ENCODE measurements at places on chromosomes 7 and 10.

GRCh38 chr7:75915416-75916156, 631 bp downstream of the POR start:
- DNase-seq = no peak

DNA sequence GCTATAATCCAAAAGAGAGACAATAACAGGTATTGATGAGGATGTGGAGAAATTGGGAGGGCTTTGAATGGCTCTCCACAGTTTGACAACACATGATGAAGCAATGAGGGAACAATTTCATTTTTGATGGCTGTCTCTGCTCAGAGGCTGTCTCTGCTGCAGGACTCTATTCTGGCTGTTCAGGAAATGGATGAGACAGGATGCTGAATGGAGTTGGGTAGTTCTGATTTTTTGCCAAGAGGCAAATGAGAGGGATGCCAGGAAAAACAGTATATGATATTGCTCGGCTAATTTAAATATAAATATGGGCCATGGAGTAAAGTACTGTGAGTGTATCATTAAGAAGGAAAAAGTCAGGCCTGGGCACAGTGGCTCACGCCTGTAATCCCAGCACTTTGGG, 16.8 kb downstream of the APBB1IP start:
- DNase-seq = no peak

GRCh38 chr10:125850766-125851731, 27.7 kb downstream of the BCCIP start:
- no peak for DNase-seq

DNA sequence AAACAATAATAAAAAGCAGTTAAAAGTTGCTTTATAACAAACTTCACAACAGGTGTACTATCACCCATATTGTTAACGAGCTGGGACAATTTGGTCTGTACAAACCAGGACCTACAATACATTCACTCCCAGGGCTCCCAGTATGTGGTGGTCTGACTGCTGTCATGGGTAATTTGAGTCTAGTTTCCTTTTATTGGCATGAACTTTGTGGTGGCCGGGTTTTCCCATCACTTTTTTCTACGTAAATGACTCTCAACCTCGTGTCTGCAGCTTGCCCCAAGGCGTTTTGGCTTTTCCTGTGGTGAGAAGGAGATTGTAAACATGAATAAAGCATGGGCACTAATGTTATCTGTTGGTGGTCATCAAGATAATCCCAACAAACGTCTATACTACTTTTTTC, 118.7 kb upstream of the CDK6 start:
- no peak for DNase-seq

- no peak for DNase-seq
Measured at GRCh38 chr7:66256281-66256680, 51.1 kb downstream of the TPST1 start.

- no peak for DNase-seq
Measured at GRCh38 chr10:33376976-33377657, 42.6 kb upstream of the NRP1 start.

- DNase-seq = no peak
Measured at GRCh38 chr10:93098816-93099215, 25.1 kb downstream of the CYP26A1 start.

DNA sequence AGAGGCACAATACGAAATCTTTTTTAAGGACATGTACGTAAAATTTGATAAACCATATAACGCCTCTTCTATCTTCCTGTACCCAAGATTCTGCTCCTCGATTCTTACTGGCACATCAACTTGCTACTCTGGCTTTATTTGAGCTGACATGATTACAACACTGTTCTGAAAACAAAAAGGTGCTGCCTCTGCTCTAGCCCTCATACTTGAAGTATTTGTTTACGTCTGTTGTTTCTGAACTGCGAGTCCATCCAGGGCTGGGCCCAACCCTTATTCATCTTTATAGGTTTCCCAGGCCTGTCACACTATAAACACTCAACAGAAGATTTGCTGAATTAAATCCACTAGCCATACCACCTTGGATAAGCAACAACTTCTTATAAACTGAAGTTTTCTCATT, 96.2 kb upstream of the SVIL start:
- DNase-seq = no peak

GRCh38 chr10:120385992-120386391, 71.0 kb upstream of the PLPP4 start:
- DNase-seq = no peak

DNA sequence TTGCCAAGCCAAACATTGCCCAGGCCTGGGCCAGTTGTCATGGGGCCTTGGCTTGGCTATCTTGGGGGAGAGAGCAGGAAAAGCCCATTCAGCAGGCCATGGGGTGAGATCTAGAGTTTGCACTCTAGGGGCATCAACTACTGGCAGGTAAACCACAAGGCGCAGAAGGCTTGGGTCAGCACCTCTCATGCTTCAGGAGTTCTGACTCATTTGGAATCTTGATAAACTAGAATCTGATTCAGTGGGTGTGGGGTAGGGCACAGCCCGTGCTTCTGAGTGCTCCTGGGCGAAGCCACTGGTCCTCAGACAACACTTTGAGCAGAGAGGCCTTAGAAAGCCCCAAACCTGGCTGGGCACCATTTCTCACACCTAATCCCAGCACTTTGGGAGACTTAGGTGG, 81.1 kb downstream of the RGS10 start:
- peak; percentile 54 for DNase-seq

- DNase-seq = no peak
Measured at GRCh38 chr10:131174211-131174565, 137.3 kb downstream of the TCERG1L start.
